ENCODE measurements at places on chromosomes 4 and X. TPM values are rescaled to one million over a fixed set of nuclear protein-coding genes. Genes with fewer than 3 reads are reported as not detected.

DNA sequence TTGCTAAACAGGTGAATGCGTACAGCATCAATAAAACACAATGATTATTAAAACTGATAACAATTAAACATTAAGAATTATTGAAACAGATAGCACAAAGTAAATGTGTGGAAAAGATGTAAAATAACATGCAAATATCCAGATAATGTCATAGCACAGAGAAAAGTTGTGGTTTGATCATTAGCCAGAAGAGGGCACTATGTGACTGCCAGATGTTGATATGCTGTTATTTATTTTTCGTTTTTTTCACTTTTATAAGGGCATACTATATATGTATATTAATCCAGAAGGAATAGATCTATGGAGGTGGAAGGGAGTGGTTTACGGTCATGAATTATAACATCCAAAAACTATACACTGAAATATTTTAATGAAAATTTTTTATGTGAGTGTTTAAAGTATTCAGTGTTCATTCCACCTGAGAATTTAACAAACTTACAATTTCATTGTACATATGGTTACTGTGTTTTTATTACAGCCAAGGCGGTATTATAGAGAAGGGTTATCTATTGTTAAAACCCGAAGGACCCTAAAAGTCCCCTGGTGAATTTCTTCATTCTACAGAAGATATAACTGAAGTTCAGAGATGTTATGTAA is 211.9 kb upstream of the UGT8 start:
- DNase-seq: peak; percentile 20

- DNase-seq: no peak
Measured at GRCh38 chrX:74520291-74520690, 94.1 kb downstream of the RLIM start.

Gene ZCCHC18
- total RNA-seq: 2.1 TPM

GRCh38 chrX:49877397-49878101 is 1.7 kb upstream of the USP27X start:
- DNase-seq: no peak

- no peak for DNase-seq
Measured at GRCh38 chr4:10659251-10659650, 25.3 kb downstream of the CLNK start.

DNA sequence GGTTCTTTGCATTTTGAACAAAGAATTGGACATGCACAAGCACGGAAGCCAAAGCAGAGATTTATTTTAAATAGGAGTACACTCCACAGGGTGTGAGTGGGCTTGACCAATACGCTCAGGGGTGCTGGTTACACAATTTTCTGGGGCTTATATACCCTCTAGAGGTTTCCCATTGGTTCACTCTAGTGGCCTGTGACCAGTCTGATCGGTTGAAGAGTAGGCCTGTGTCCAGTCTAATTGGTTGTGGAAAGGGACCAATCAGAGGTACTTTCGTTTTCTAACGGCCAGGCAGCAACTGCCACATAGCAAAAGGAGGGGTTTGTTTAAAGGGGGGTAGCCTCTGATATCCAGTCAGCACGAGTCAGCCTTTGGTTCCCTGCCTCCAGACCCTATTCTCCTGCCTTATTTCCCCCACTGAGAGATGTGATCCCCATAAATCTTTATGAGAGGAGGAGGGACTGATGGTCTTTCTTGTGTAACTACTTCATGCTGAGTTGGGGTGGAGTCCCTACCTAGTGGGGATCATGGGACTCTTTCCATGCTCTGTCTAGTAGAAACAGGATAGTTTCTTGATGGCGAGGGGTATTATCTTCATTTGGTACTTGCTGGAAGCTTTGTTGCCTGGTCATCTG is 11.3 kb upstream of the AREG start:
- peak; percentile 17 for DNase-seq

Gene RNF175
- total RNA-seq: not detected

DNA sequence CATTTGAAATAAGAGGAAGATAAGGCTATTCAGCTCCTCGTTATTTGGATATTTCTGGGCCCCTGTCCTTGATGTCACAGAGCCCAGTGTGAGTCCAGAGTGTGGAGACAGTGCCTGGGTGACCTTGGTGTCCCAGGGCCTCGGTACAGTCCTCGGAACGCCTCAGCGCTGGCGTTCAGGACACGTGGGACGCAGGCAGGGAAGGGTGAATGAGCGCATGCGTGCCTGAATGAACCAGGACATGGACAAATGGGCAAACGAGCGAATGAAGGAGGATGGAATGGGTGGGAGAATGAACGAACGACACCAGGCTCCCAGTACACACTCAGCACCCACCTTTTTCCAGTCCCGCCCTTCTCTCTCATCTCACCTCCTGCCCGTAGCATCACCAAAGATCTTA is 44.2 kb downstream of the EVC start:
- DNase-seq: no peak

- DNase-seq: no peak
Measured at GRCh38 chr4:38866973-38867477, 581 bp upstream of the FAM114A1 start.

Gene TLR10
- 0.08 TPM for total RNA-seq

Gene SLC34A2
- not detected for total RNA-seq

- DNase-seq: no peak
Measured at GRCh38 chr4:101309925-101310324, 37.4 kb downstream of the PPP3CA start.

Gene IL13RA1
- 82.7 TPM for total RNA-seq

DNA sequence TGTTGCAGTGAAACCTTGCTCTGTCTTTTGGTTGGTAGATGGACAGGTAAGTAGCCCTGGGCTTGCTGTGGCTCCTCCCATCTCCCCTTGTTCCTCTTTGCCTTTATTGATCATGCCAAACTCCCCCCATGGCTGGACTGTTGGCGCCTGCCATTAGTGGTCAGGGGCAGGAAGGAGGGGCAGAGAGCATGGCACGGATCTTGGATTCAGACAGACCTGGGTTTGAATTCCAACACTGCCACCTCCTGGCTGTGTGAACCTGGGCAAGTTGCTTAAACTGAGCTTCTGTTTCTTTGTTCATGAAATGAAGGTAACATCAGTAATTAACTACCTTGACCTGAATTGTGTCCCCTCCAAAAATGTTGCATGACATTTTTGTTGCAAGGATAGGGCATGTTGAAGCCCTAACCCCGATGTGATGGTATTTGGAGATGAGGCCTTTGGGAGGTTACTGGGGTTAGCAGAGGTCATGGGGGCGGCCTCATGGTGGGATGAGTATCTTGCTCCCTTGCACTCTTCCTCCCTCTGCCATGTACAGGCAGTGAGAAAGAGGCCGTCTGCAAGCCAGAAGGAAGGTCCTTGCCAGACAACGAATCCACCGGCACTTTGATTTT is 6.0 kb downstream of the SLC2A9 start:
- peak; percentile 63 for DNase-seq

DNA sequence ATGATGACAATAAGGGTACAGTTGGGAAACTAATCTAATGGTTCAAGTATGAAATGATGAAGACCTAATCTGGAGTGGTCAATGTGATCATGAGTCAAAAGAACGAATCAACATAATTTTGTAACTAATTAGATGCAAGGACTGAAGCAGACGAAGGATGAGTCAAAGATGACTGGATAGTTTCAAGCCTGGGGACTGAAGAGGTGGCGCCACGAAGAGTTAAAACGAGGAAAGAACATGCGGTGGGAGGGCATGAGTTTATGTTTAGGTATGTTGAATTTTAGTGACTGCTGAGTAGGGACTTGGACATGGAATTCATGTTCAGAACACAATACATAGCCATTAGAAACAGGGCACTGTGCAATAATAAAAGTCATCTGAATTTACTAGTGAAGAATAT is 221.5 kb upstream of the FAM241A start:
- no peak for DNase-seq

- DNase-seq: no peak
Measured at GRCh38 chr4:168845897-168846296, 164.2 kb downstream of the CBR4 start.

Gene ITGB1BP2
- 1.4 TPM for total RNA-seq

GRCh38 chrX:1422135-1422465 is 30.2 kb upstream of the SLC25A6 start:
- DNase-seq: no peak

Gene SERPINA7
- total RNA-seq: not detected

Gene PLA2G12A
- total RNA-seq: 89.1 TPM

- no peak for DNase-seq
Measured at GRCh38 chrX:154655786-154656185, 2.4 kb upstream of the CTAG2 start.

Gene SCML1
- total RNA-seq: 12.3 TPM

- no peak for DNase-seq
Measured at GRCh38 chrX:154092371-154092770, 5.1 kb downstream of the MECP2 start.

Gene BEX5
- 1.3 TPM for total RNA-seq

Gene MAGIX
- 2.3 TPM for total RNA-seq

- DNase-seq: no peak
Measured at GRCh38 chrX:48958635-48959094, 1.3 kb upstream of the OTUD5 start.

- DNase-seq: no peak
Measured at GRCh38 chrX:15430076-15430475, 45.9 kb upstream of the VEGFD start.

Gene ZIC3
- 0.02 TPM for total RNA-seq

- DNase-seq: no peak
Measured at GRCh38 chr4:183618681-183619080, 40.3 kb downstream of the RWDD4 start.
